SJSA1 (cell line): ENCODE measurements at places on chromosomes 11 and 22. TPM values are rescaled to one million over a fixed set of nuclear protein-coding genes. Genes with fewer than 3 reads are reported as not detected.

DNA sequence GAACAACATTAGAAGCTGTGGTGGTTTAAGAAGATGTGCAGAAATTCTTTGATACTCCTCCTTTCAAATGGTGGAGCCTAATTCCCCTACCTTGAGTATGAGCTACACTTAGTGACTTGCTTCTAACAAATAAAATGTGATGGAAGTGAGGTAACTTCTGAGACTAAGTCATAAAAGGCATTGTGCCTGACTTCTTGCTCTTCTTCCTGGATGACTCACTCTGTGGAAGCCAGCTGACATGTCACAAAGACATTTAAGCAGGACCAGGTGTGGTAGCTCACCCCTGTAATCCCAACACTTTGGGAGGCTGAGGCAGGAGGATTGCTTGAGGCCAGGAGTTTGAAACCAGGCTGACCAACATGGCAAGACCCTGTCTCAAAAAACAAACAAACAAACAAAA is 3.9 kb upstream of the PLA2G3 start:
- no peak for DNase-seq

DNA sequence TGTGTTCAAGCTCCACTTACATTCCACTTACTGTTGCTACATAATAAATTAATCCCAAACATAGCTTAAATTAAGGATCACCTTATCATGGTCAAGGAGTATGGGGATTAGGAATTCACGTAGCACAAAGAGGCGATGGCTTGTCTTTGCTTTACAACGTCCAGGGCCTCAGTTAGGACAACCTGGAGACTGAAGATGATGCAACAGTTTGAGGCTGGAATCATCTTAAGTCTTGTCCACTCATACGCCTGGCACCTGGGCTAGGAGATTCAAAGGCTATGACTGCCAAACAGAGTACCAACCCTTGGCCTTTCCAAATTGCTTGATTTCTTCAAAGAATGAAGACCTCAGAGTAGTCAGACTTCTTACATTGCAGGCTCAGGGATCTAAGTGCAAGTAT is 149.1 kb downstream of the SBF2 start:
- no peak for DNase-seq

GRCh38 chr22:48402591-48403031 is 1425.1 kb downstream of the BRD1 start:
- DNase-seq = no peak

GRCh38 chr11:104727768-104728167 is 170.5 kb downstream of the CASP12 start:
- no peak for DNase-seq

- DNase-seq = no peak
These were observed 9.7 kb downstream of the ARHGAP1 start for GRCh38 chr11:46690702-46691101.

DNA sequence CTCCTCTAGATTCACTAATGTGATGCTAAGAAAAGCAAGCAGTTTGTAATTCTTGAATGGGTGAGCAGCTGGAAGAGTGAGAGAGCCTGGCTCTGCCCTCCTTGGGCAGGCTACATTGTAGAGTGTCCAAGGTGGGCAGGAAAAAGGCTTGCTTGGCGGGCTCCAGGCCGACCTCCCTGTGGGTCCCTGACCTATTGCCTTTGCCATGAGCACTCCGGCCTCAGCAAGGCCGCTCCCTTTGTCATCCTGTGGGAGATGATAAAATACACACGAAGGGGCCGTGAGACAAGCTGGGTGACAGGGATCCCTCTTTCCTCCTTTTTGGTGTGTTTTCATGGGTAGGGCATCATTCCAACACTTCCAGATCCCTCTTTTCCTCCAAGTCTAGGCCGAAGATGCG is 41.8 kb downstream of the TIMP3 start:
- DNase-seq = no peak

- DNase-seq = no peak
These were observed 97.7 kb downstream of the ARFGAP2 start for GRCh38 chr11:47078751-47079521.

- DNase-seq = no peak
These were observed 61.6 kb downstream of the TIMP3 start for GRCh38 chr22:32862936-32863661.

GRCh38 chr11:34988294-34989255 is 72.2 kb downstream of the PDHX start:
- peak; percentile 42 for DNase-seq

GRCh38 chr11:36254713-36255112 is 34.5 kb downstream of the COMMD9 start:
- no peak for DNase-seq

GRCh38 chr22:28428271-28428670 is 251.4 kb downstream of the TTC28 start:
- no peak for DNase-seq

GRCh38 chr11:1461826-1462697 is 24.5 kb downstream of the MOB2 start:
- DNase-seq = no peak

DNA sequence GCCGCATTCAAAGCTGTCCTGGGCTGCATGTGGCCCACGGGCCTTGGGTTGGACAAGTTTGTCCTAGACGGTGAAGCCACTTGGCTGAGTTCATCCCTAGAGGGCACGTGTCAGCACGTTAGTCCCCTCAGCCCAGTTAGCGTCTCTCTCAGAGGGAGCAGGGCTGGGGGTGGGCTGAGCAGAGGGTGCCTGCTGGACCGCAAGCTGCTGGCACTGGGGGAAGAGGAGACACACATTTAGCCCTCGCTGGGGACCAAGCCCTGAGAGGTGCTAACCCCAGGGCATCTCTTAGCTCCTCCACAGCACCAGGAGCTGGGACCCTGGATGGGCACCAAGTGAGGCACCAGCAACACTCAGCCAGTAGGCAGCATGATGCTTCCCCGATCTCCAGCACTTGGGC is 107.0 kb downstream of the SHANK2 start:
- no peak for DNase-seq

DNA sequence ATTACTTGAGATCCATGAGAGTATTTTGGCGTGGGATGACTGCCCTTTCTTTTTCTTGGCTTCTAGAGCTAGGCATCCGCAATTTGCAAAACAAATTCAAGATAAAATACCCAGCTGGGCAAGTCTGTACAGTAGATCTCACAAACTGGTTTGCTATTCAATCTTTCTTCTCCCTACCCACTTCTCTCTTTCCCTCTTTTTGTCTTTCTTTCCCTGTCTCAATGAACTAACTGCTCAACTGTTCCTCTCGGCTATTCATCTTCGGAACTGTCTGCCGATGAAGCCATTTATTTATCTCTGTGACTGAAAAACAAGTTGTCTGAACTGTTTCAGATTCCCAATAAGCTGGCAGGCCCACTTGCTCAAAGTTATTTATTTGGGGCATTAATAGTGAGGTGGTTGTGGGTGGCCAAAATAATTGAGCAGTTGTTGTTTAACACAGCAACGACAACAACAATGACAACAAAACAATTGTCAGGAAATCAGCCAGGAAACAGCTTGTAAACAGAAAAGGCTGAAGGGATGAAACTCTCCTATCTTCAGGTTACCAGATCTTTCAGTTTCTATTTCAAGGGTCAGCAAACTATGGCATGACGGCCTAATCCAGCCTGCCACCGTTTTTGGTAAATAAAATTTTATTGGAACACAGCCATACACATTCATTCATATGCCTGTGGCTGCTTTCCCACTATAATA is 76.0 kb upstream of the MTMR2 start:
- no peak for DNase-seq

The P2RY2 gene
- total RNA-seq = not detected in 2 replicates

The SCN2B gene
- not detected in 2 replicates for total RNA-seq

The MISFA gene
- 0.32 and 0.91 TPM in 2 replicates for total RNA-seq
